ENCODE measurements at places on chromosomes 16 and 17.

DNA sequence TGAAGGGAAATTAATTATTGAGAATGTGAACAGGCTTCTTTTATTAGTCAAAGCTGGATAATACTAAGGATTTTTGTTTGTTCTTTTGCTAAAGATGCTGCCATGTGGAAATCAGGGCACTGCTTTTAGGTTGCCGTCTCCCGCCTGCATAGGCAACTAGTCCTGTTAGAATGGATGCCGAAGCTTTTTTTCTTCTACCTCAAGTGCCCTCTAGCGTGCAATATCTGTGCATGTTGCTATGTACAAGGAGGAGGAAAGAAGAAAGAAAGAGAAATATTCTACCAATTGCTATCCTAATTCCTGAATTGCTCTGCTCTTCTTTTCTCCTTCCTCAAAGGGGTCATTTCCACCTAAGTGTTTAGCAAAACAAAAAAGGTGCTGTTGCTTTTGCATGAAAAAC, 5.2 kb upstream of the CDH8 start:
- peak; percentile 41 for DNase-seq

DNA sequence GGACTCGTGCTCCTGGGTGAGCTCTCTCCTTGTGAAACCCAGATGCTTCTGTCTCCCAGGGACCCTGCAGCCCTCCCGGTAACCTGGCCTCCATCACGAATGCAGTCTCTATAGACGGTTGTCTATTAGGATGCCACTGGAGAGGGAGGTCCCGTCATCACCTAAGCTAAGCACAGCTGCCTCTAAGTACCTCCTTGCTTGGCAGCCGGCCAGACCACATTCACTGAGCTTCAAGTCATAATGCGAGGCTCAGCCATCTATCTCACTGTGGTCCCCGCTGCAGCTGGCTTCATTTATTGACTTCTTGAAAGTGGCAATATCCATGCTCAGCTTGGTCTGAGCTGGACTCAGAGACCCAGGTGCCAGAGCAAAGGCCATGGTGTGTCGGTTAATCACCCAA, 74.5 kb upstream of the HSBP1 start:
- DNase-seq: no peak

DNA sequence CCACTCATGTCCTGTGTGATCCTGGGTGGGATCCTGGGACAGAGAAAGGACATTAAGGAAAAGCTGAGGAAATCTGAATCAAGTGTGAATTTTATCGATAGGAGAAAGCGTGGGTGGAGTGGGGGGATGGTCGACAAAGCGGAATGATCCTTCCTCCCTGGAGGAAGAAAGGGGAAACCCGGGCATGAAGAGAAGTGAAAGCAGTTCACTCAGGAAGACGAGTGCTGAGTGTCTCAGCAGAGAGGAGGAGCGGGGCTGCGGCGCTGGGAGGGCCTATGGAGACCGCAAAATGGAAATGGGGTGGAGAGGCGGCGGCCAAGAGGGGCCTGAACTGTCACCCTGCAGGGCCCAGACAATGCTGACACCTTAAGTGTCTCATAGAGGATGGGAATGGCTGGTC, 8.7 kb downstream of the ZDHHC7 start:
- DNase-seq: no peak

- no peak for DNase-seq
Observed at GRCh38 chr16:23055481-23055880, 93.8 kb downstream of the USP31 start.

- no peak for DNase-seq
Observed at GRCh38 chr16:49499414-49499785, 125.8 kb downstream of the C16orf78 start.

GRCh38 chr17:15918261-15918660, 26.7 kb upstream of the ADORA2B start:
- DNase-seq: no peak

GRCh38 chr17:73205459-73205961, 12.7 kb downstream of the COG1 start:
- no peak for DNase-seq

- no peak for DNase-seq
Observed at GRCh38 chr16:46748775-46749705, 896 bp upstream of the MYLK3 start.

- no peak for DNase-seq
Observed at GRCh38 chr17:51421525-51421924, 161.2 kb downstream of the UTP18 start.

- DNase-seq: no peak
Observed at GRCh38 chr17:17999364-18000029, 26.8 kb downstream of the DRC3 start.

- DNase-seq: no peak
Observed at GRCh38 chr17:60645918-60646523, 31.6 kb upstream of the BCAS3 start.

DNA sequence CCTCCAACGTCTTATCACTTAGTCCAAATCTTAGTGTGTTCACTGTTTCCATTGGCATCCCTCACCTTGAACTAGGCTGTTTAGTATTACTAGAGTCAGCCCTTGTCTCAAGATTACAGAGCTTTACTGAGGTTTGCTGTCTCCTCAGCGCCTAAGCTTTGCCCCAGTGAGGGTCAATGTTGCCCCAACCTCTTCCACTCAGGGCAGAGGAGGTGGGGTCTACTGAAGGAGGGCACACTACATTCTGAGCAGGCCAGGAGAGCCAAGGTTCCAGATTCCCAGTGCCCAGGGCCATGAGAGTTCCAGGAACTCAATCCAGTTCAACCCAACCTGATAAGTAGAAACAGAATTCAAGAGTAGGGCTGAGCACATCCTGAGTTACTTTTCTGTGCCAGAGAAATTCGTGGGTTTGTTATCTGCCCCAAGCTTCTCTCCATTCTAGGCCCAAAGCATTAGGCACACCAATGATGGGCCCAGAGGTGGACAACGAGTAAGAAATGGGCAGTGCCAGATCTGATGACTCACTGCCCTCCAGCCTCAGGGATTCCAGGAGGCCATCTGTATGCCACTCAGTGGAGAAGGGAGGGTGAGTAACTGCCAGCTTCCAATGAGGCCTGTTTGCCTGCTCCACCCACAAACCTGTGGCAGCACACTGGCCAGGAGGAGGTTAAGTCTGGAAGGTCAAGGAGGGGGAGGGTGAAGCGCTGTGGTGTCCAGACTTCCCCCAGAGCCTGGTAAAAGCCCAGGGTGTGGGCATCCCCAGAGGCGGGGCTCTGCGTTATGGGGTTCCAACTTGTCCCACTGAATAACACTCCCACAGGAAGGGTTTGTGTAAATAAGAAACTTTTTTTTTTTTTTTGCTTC, 8.2 kb downstream of the TUBG2 start:
- peak; percentile 96 for DNase-seq

- no peak for DNase-seq
Observed at GRCh38 chr17:48624544-48625494, 1.3 kb downstream of the HOXB9 start.

GRCh38 chr16:48479329-48479728, 94.1 kb upstream of the SIAH1 start:
- DNase-seq: no peak

DNA sequence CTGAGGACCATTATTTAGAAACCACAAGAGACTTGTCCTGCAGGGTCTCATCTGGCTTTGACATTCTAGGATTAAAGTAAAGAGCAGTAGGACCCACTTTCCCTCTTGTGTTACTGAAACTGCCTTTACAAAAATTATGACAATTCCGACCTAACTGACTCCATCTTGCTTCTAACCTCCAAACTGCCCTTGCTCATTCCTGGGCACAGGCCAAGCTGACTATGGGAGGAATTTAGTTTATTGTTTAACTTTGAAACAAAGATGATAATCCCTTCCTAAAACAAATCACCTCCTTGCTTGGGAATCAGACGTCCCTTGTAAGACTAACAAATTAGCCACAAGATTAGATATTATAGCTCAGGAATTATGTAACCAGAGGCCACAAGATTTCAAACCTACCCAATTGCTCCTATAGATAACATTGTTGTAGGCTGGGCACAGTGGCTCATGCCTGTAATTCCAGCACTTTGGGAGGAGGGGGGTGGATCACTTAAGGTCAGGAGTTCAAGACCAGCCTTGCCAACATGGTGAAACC, 87.0 kb upstream of the FBXO47 start:
- DNase-seq: no peak

GRCh38 chr17:22600644-22601298, 908.4 kb downstream of the KCNJ18 start:
- DNase-seq: peak; percentile 5

GRCh38 chr16:15576960-15577958, 65.7 kb downstream of the MARF1 start:
- no peak for DNase-seq

DNA sequence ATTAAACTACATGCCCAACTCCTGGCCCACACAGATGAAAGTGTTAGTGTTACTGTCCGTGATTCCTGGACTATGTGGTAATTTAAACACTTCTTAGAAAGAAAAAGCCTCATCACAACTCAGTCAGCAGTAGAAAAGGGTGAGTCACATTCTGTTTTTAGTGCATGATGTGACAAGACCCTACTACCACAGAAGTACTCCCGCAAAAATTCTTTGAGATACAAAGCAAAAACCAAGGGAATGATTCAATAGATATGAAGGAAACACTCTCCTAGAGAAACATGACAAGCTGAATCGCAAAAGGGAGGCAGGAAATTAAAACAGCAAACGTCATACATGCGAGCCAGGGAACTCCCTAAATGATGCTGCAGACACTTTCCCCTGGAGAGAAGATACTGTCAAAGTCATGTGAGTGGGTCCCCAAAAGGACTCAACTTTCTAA, 14.4 kb downstream of the SNN start:
- DNase-seq: peak; percentile 94

DNA sequence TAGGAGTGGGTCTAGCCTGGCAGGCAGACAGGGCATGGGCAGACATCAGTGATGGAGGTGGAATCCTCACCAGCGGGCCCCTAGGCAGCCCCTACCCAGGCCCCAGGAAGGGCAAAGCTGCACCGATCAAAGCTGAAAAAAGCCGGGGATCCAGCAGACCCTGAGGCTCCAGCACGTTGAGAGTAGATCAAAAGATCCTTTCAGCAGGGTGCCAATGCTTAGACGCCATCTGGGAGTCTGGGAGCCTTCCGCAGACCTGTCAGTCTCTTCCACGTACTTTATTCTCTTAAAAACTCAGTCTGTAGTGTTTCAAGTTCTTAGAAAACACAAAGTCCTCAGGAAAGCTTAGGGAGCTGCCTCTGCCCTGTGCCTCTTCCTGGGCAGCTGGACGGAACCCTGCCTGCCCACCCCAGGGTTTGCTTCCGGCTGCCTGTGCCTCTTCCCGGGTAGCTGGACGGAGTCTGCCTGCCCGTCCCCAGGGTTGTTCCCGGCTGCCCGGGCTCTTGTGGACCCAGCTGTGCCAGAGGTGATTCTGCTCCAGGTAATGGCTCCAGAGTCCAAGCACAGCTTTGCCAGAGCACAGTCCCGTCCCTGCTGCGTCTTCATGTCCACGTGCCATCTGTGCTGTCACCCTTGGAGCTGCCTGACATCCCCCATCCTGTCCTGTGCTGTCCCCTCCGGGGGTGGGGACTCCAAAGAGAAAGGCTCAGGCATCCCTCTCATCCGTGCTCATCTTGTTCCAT, 50.8 kb upstream of the PVALEF start:
- no peak for DNase-seq

- DNase-seq: no peak
Observed at GRCh38 chr17:78973196-78973595, 6.5 kb downstream of the LGALS3BP start.

GRCh38 chr16:79013930-79014660, 586.4 kb downstream of the MAF start:
- DNase-seq: no peak

DNA sequence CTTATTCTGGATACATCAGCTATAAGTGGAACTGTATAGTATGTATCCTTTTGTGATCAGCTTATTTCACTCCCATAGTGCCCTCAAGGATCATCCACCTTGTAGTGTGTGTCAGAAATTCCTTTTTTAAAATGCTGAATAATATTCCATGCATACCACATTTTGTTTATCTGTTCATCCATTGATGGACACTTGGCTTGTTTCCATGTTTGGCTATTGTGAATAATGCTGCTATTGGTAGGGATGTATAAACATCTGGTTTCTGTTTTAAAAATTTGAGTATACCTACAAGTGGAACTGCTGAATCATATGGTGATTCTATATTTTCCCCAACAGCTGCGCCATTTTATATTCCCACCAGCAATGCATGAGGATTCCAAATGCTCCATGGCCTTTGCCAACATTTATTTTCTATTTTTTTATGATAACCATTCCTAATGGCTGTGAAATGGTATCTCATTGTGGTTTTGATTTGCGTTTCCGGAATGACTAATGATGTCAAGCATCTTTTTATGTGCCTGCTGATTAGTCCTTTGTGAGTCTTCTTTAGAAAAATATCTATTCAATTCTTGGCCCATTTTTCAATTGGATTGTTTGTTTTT, 11.6 kb downstream of the RCVRN start:
- peak; percentile 82 for DNase-seq

DNA sequence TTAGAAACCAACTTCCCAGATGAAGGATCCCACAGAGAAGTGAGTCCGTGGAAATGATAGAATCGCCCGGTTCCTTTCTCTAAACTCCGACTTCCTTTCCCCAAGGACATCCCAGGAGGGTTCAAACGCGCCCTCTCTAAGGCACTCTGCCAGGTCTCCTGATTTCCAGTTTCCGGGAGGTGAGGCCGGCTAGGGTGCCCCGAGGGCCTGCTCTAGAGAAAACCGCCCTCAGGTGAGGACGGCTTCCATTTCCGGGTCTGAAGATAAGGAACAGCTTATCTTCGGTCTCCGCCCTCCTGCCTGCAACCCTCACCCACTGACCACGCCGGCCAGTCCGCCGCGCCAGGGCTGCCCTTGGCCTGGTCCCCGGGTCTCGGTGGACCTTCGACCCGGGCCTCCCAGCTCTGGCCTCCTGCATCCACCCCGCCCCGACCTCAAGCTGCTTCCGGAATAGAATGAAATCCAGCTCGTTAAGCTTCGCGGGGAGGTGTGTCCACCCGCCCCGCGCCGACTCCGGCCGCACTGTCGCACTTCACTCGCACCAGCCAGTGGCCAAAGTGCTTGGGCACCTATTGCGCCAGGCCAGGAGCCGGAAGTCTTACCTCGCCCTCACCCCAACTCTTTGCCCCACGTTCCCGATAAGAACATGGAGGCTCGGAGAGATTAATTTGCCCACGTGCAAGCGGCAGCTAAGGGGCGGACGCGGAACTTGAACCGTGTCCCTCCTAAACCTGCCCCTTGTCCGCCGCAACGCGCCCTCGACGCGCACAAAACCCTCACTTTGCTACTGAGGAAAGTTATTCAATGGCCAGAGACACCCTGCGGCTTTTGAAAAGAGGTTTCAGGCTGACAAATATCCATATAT, 836 bp upstream of the MMP15 start:
- no peak for DNase-seq

- DNase-seq: no peak
Observed at GRCh38 chr16:26985100-26986065, 81.3 kb upstream of the C16orf82 start.

- peak; percentile 83 for DNase-seq
Observed at GRCh38 chr17:64505340-64506200, 519 bp downstream of the DDX5 start.
